Brain (organoid and tissue), 16 donors: ENCODE measurements at places on chromosomes 1 and 21.

DNA sequence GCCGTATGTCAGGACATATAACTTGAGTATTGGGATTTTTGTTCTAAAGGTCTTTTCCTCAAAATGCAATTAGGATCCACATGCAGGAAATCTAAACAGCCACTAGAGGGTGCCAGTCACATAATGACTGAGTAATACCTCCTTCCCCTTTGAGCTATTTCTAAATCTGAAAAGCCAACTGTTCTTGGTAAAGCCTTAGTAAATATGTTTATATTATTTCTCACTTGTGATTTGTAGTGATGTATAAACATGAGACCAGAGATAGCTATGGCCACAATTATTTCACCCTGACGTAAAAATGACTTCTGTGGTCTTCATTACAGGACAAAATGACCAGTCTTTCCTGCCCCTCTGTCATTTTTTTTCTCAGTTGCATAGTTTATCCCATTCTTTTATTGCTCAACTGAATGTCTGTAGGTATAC, 41.0 kb upstream of the DR1 start:
- DNase-seq: peak; percentile 70

DNA sequence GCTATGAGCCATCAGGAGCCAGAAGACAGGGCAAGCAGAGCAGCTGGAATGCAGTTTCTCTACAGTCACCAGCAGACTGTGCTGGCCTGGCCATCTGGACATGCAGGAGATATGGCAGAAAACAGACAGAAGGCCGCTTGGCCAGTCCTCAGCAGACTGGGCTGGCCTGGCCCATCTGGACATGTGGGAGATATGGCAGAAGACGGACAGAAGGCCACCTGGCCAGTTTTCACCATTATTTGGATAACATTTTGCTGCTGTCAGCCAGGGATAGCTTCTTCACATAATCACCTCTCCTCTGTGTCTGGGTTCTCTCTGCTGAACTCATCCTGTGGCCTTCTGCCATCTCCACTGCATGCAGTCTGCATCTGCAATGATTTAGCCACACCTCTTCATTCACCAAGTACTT, 25.0 kb upstream of the CACYBP start:
- peak; percentile 13 for DNase-seq

- no peak for DNase-seq
These were observed 2.4 kb upstream of the IGSF21 start for GRCh38 chr1:18105196-18105595.

DNA sequence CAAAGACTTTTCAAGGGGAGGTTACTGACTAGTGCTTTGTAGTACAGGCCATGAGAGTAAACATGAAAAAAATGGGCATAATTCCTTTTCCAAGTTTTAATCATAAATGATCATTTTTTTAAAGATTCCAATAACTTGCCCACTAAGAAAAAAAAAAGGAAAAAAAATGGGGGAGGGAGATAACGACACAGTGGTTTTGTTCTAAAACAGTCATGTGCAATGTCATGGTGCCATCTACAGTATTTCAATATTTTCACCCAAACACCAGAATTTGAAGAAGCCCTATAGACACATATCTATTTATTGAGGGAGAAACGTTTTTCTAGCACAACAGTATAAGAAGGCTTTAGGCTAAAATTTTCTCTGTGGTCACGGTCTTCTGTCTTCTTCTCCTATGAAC, 250.2 kb downstream of the LTN1 start:
- peak; percentile 16 for DNase-seq

GRCh38 chr1:109782514-109782913, 18.8 kb upstream of the EPS8L3 start:
- DNase-seq: no peak

DNA sequence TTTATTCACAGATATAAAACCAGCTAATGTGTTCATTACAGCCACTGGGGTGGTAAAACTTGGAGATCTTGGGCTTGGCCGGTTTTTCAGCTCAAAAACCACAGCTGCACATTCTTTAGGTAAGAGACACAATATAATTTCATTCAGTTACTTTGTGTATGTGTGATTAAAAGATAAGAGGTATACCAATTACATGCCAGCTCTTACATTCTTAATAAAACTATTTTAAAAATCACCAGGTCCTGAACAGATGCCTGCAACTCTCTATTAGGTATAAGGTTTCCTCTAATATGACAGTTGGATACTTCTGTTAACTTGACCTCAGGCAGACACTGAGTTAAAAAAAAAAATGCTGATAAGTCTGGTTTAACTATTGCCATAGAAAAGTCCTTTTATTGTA, 122.1 kb downstream of the NEK7 start:
- DNase-seq: no peak

GRCh38 chr1:202998836-202999750, 8.1 kb upstream of the TMEM183A start:
- peak; percentile 54 for DNase-seq
